ENCODE measurements at places on chromosomes 6 and 20. TPM values are rescaled to one million over a fixed set of nuclear protein-coding genes. Genes with fewer than 3 reads are reported as not detected.

Gene PHACTR3
- 0.17 TPM for total RNA-seq

Gene GNRH2
- total RNA-seq: 1.5 TPM

Gene SGK2
- total RNA-seq: 1.1 TPM

DNA sequence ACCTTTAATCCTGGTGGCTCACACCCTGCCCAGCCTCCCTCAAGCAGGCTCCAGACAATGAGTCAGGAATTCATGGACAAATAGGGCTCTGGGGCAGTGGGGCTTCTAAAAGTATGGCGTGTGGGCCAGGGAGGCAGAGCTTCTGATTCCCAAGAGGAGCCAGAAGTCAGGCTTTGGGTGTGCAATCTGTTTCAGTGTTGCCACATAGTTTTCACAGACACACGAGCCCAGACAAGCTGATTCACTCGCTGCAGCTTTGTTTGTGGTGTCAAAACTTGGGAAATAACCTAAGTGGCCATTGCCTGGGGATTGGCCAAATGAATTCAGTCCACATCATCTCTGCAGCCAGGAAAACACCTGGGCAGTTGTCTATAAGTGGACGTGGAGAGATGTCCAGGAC is 9.2 kb downstream of the PEDS1 start:
- no peak for DNase-seq

GRCh38 chr6:5517796-5518195 is 256.5 kb downstream of the FARS2 start:
- no peak for DNase-seq

GRCh38 chr6:123503619-123504018 is 133.1 kb downstream of the TRDN start:
- no peak for DNase-seq

DNA sequence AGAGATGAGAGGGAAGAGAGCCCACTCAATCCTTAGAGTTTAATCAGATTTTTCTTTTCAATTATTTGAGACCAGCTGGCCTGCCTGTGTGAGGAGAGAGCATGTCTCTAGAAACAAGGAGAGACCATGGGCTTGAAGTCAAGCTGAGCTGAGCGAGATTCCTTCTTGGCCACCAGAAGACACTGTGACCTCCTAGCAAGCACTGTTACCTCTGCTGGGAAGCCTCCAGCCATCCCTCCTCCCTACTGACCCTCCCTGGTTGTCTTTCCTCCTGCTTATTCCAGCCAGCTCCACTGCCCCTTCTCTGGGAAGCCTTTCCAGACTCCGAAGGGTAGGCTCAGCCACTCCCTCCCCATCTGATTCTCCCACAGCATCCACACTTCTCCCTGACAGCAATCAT is 110.0 kb downstream of the SCML4 start:
- no peak for DNase-seq

DNA sequence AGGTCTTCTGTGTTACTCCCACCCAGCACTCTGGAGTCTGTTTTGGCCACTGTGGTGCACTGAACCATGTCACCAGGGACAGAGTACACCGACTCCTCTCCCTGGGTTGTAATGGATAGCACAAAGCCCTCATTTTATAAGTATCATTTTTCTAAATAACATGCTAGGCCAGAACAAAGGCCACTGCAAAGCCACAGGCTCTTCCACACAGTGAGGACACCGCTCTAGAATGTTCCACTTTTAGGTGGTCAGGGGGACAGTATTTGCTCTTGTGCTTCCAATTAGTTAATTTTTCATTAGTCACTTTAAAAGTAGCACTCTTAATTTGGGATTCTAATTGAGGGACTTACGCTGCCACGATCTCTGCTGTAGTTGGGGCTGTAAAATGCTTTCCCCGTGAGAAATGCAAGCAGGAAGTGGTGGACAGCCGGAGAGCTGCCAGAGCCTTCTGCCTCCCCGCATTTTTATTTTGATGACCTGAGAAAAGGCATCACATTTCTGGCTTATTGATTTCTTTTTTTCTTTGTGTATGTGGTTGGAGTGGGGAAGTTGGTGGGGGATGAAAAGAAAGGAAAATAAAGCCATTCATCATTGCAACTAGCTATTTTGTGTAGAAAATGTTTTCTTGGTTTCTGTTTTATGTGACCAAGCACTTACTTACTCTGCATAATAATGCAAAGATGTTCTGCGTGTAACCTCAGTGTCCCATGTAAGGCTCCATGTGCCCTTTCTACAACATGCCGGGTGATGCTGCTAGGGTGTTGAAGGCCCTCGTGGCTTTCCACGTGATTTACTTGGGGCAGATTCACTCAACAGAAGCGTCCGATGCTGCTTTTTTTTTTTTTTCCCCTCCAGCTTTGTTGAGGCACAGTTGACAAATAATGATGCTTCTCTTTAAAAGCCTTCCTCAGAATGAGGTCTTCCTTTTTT is 195.9 kb downstream of the SASH1 start:
- no peak for DNase-seq

GRCh38 chr6:155419161-155419560 is 36.5 kb downstream of the NOX3 start:
- no peak for DNase-seq

- no peak for DNase-seq
Measured at GRCh38 chr20:56839786-56840185, 210.7 kb downstream of the TFAP2C start.

DNA sequence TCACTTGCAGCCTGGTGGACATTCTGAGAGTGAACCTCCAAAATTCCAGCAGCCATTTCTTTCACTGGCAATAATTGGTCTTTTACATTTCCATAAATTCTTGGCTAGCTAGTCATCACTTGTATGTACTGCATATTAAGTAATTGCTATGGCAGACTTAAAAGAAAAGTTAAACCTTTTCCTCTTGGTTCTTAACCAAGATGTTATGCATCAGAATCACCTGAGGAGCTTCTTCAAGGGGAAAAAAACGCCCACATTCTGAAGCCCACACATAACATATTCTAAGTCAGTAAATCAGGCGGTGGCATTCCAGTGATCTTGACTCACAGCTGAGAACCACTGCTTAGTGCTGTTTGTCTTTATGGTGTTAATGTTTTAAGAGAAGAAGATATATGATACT is 37.0 kb downstream of the CDC40 start:
- peak; percentile 54 for DNase-seq

- DNase-seq: no peak
Measured at GRCh38 chr20:50594591-50595432, 84.6 kb downstream of the PTPN1 start.

DNA sequence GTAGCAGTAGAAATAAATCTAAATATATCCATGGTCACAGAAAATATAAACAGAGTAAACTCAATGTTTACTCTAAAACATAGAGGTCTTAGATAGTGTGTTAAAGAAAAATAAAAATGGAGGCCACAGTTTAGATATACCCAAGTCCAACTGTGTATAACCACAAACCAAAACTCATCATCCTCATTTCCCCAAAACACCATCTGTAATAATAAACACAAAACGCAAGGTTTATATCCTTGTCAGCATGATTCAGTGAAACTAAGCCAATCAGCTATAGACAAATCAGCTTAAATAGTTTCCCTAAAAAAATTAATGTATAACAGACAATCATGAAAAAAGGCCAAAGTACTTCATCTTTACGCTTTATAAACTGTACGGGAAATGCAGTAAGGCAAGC is 2.7 kb upstream of the HACE1 start:
- DNase-seq: no peak

- DNase-seq: peak; percentile 94
Measured at GRCh38 chr6:27495386-27496135, 22.7 kb upstream of the ZNF184 start.

DNA sequence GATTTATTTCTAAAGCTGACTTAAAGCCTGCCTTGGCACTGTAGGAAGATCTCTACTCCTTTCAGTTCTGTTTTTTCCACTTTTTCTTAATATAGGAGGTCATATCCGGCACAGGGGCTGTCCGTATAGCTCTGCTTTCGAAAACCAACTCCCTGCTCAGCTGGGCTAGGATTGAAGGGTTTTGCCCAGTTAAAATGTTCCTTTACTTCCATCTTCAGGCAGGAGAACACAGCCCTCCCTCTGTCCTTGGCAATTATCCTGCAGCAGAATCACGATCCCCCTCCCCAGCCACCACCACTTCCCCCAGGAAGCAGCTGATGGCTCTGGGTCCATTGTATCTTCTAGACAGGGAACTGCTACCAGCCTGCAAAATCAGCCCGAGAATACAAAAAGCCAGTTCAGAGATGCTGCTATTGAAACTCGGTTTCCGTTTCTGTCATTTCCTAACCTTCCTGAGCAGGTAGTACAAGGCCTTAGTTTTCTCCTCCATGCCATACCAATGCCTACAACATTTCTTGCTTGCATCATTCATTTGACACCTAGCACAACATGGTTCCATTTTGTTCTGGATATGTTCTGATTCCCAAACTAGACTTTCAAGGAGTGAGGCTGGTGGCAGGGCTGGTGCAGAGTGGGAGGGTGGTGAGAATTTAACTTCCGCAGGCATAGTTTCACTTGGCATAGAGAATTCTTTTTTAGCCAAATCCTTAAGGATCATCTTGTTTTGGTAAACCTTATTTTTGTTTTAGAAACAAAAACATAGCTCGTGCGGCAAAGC is 53.9 kb downstream of the FAM50B start:
- DNase-seq: no peak

- no peak for DNase-seq
Measured at GRCh38 chr20:15528391-15529111, 1044.7 kb downstream of the KIF16B start.
